CD4-positive, alpha-beta T cell (primary cell): ENCODE measurements at places on chromosomes 1 and 21.
A peak's percentile ranks its signal among the peaks of the same experiment; 100 is the strongest.

- DNase-seq, result no peak
Observed at GRCh38 chr1:69707103-69707502, 139.4 kb downstream of the LRRC7 start.

GRCh38 chr1:14660801-14661200, 62.3 kb downstream of the KAZN start:
- no peak for DNase-seq

- no peak for DNase-seq
Observed at GRCh38 chr1:224637936-224638335, 21.8 kb downstream of the CNIH3 start.

- no peak for DNase-seq
Observed at GRCh38 chr1:73463873-73464272, 734.1 kb downstream of the LRRIQ3 start.

DNA sequence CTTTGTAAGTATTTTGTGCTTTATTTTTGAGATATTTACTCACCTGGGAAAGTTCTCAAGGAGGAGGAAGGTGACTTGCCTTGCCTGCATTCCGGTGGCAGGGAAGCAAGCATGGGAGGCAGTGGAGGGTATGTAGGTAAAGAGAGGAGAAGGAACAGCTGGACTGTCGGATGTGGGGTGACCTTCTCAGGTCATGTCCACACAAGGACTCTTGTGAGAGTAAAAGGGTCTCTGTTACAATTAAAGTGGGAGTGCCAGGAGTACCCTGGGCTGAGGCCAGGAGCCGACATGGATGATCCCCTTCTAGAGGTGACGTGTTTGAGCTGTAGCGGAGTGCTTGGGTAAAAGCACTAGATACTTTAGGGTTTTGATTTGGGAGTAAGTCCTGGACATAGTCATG, 25.0 kb downstream of the UBE4B start:
- no peak for DNase-seq

DNA sequence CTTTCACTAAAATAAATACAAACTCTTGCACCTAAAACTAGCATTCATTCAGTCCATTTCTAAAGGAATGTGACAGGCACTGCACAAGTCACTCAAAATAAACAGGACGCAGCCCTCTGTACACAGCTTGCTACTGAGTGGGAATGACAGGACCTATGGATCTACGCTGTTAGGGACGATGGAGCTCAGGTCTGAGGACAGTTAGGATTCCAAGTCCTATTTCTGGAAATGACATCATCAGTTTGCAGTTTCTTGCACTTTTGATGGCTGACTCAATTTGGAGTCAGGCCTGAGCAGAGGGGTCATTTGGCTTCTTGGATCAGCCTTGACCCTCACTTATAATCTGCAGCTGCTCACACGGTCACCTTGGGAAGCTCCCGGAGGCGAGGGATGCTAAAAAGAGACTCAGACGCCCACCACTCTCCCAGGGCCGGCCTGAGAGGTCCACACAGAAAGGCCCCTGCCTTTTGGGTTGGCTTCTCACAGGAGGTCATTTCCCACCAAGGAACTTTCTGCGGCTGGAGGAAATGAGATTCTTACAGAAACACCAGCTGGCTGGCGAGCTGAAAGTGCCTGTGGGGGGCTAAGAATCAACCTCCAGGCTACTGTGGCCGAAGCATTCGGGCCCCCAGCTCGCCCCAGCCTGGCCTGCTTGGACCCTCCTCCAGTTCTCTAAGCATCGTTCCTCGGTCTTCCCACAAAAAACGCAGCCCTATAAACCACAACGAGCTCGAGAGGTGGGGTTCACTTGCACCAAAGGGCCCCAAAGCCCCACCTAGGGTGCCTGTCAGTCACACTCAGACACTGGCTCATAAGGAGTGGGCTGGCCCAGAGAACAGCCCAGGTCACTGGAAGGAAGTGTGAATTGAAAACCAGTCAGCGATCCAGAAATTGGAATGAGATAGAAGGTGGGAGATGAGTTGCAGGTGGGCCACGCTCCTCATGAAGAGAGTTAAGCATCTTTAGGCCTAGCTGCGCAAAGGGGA, 8.9 kb upstream of the PDE9A start:
- no peak for DNase-seq

DNA sequence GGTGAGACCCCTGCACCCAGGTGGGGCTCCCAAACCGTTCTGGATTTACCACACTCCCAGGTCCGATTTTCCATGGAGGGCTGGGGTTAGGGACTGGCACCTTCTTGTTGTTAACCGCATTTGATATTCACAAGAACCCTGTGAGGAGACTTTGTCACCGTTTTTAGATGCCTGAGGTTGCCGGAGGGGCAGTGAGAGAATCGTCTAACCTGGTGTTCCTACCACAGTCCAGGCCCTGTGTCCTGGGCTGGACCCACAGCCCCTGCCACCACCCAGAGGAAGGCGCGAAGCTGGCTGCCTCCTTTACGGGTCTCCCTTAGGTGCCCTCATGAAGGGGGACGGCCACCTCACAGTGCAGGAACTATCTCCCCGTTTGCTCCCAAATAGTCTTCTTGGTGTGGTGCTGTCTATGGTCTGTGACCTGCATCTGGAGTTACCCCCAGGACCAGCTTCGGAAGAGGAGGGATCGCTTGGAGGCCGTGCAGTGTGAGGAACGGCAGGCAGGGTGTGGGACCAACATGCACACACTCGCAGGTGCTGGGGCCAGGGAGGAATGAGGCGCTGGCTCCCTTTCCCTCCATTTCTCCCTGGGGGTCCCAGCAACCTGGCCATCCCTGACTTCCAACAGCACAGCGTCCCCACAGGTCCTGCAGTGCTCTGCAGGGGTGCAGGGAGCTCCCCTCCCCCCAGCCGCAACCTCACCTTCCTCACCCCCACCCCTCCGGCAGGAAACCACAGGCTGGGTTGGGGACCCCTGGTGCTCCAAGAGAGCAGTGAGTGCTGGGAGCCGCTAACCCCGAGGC, 7.0 kb downstream of the SIM2 start:
- no peak for DNase-seq

- no peak for DNase-seq
Observed at GRCh38 chr1:240122639-240123613, 31.2 kb downstream of the FMN2 start.

- no peak for DNase-seq
Observed at GRCh38 chr1:181175356-181175910, 86.9 kb downstream of the IER5 start.

DNA sequence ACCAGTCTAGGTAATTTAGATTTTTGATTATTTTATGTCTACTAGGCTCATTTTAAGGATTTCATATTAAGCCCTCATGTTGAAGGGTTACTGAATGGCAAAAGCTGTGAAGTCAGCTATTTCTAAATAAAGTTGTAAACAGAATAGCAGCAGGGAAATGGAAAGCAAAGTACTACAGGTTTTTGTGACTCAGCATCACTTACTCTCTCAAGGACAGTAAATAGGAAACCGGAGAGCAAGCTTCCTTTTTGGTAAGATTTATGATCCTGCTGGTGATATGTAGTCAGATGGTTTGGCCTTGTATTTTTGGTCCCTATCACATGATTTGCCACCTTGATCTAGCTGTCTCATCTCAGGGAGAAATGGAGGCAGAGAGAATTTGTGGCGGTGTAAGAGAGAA, 226.0 kb downstream of the RPS6KC1 start:
- DNase-seq, result no peak

GRCh38 chr1:148307583-148308185, 155.6 kb upstream of the NBPF11 start:
- DNase-seq, result no peak

- DNase-seq, result no peak
Observed at GRCh38 chr1:23814016-23814415, 11.2 kb downstream of the HMGCL start.

- DNase-seq, result no peak
Observed at GRCh38 chr1:50700621-50701020, 259.4 kb downstream of the FAF1 start.

GRCh38 chr1:246450611-246451251, 56.3 kb downstream of the SMYD3 start:
- DNase-seq, result no peak

- no peak for DNase-seq
Observed at GRCh38 chr1:203273869-203274602, 31.3 kb upstream of the BTG2 start.

GRCh38 chr1:224722838-224723237, 106.7 kb downstream of the CNIH3 start:
- no peak for DNase-seq

GRCh38 chr1:43565600-43566360, 35.1 kb downstream of the PTPRF start:
- DNase-seq, result peak; percentile 42

DNA sequence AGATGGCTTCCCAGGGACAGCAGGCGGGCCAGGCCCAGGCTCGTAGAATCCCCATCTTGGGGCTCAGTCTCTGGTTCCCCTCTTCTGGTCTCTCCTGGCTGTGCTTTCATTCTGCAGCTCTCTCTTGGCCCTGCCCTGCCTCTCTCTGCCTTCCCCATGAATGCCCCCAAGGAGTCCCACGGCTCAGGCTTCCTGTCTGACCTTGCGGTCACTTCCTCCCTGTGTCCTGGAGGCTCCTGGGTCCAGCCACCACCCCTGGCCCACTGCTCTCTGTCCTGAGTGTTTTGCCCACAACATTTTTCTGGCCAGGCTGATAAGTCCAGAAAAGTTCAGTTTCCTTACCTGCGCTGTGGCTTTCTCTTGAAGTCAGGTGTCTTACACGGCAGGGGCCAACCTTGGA, 29.1 kb downstream of the PIGP start:
- no peak for DNase-seq

DNA sequence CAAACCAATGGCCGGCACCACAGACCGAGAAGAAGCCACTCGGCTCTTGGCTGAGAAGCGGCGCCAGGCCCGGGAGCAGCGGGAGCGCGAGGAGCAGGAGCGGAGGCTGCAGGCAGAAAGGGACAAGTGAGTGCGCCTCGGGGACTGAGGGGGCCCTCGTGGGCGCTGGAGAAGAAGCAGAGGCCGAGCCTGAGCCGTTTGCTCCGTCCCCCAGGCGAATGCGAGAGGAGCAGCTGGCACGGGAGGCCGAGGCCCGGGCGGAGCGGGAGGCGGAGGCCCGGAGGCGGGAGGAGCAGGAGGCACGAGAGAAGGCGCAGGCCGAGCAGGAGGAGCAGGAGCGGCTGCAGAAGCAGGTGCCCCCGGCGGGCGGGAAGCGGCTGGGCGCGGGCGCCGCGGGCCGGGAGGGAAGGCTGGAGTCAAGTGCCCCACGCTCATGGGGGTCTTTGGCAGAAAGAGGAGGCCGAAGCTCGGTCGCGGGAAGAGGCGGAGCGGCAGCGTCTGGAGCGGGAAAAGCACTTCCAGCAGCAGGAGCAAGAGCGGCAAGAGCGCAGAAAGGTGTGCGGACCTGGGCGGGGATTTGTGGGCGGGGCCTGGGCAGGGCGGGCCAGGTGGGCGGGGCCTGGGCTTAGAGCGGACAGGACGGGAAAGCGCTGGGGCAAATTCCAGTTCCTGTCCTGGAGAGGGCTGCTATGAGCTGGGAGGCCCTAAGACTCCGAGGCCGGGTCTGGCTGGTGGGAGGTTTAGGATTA, 22.7 kb downstream of the MAP7D1 start:
- no peak for DNase-seq

DNA sequence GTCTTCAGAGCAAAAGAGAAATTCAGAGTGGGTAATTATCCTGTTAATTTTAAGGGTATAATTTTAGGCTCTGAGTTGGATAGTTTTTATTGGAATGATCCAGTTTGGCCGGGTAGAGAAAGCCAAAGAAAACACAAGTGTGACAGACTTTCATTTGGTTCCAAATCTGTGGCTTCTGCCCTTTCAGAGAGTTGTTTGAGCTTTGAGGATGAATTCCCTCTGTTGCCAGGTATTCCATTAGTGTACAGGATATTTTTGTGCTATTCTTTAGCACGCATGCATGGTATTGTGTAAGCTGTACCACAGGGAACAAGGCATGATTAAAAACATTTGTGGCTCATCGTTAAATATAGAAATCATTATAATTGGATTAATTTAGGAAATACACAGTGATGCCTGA, 384.4 kb downstream of the ADGRL2 start:
- DNase-seq, result no peak

GRCh38 chr1:42801832-42802473, 15.0 kb upstream of the ERMAP start:
- DNase-seq, result no peak

GRCh38 chr1:25725482-25725881, 74.5 kb upstream of the SELENON start:
- no peak for DNase-seq

DNA sequence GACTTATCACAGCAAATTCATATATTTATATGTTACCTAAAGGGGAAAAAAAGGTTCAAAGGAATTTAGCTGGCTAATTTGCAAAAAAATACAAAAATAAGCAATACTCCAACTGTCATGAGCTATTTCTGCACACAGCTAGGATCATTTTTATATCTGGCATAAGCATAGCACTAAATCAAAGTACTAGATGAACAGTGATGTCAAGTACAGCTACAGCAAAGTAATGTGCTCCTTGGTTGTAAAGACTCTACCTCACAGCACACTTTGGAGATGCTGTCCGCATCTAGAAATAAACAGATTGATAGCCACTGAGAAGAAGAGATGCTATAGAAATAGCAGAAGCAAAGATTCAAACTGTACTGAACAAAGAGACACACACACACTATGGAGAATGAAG, 125.4 kb downstream of the TGFBR3 start:
- DNase-seq, result no peak

- DNase-seq, result no peak
Observed at GRCh38 chr1:47674189-47674588, 236.3 kb downstream of the FOXD2 start.

GRCh38 chr1:164659621-164660411, 100.8 kb downstream of the PBX1 start:
- DNase-seq, result no peak

DNA sequence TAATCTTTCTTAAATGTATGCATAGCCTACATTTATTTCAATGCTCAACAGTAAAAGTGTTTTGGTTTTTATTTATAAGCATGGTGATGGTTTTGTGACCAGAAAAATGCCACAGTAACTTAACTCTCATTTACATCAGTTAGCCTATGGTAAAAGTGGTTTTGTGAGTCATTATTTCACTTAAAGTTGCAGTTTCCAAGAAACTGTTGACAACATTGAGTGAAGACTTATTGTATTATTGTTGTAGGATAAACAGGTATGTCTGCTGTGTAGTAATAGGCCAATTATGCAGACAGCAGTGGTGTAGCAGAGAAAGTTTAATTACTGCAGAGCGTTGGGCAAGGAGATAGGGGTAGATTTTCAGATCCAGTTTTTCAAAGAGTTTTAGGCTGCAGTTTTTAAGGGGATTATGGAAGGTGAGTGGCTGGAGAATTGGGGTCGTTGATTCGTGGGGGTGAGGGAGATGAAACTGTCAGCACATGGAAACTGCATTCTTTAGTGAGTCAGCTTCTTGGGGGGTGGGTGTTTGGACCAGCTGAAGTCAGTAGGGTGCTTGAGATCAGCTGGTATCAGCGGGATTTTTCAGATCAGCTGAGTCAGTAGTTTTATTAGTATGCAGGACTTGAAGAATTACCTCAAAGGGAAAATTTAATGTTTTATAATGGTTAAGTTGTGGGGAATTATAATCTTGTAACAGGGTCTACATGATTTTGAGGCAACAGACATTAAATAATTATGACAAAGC, 168.7 kb upstream of the FMN2 start:
- DNase-seq, result no peak

GRCh38 chr21:19507682-19508260, 1104.2 kb upstream of the TMPRSS15 start:
- DNase-seq, result no peak

GRCh38 chr1:118252624-118253023, 67.6 kb upstream of the SPAG17 start:
- no peak for DNase-seq

GRCh38 chr1:173360487-173361063, 116.6 kb upstream of the PRDX6 start:
- no peak for DNase-seq
